ENCODE measurements at places on chromosomes 1 and 21.

GRCh38 chr1:117067533-117068370 lies 7.6 kb downstream of the TTF2 start:
- DNase-seq: no peak

- no peak for DNase-seq
These were observed 34.1 kb upstream of the GPR52 start for GRCh38 chr1:174413632-174414031.

GRCh38 chr1:244920911-244921761 lies 56.8 kb upstream of the HNRNPU start:
- no peak for DNase-seq

GRCh38 chr1:55974714-55975441 lies 604.5 kb downstream of the PLPP3 start:
- no peak for DNase-seq

DNA sequence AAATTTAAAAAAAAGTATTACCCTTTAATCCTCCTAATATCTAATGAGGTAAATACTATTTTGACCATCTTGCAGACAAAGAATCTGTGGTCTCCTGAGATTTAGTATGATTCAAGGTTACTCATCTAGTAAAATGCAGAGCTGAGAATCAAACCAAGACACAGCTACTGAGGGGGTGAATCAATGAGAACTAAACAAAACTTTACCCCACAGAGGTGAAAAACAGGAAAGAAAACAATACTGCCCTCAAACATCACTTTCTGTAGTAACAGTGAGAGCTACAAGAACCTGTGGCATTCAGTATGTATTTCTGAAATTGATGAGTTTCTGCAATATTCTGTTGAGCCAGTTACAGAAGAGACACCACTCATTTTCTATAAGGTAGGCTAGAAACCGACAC lies 85.1 kb downstream of the JAK1 start:
- DNase-seq: no peak

GRCh38 chr1:93784538-93784937 lies 94.5 kb downstream of the DNTTIP2 start:
- no peak for DNase-seq

Data from GM12892 (cell line).